ENCODE measurements at places on chromosomes 6 and 20.

DNA sequence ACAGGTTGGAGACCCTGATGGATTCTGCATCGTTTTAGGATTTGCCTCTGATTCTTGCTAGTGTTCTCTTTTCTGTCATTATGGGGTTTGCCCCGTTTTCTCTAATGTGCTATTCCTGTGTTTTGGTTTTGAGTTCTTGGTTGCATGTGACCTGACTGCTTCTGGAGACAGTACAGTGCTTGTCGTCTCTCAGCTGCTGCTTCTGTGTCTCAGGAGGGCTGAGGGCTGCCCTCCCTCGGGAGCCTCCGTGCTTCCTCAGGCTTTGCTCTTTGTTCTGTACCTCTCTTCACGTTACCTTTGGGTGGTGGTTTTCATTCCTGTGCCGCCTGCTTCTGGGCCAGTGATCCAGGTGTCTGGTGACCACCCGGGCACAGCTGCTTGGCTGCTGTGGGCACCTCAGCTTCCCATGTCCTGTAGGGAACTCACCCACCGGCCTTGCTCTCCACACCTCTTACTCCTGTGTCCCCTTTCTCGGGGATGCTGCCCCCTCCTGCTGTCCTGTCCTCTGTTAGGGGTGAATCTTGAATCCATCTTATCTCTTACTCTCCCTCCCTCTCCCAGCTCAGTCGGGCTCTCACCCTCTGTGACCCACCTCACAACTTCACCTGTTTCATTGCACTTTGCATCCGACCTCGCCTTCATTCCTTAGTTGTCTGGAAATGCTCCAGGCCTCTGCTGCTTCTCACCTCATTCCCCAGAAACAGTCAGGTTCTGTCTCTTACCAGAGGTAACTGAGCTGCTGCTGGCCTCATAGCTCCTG lies 33.2 kb downstream of the PANK2 start:
- no peak for DNase-seq

DNA sequence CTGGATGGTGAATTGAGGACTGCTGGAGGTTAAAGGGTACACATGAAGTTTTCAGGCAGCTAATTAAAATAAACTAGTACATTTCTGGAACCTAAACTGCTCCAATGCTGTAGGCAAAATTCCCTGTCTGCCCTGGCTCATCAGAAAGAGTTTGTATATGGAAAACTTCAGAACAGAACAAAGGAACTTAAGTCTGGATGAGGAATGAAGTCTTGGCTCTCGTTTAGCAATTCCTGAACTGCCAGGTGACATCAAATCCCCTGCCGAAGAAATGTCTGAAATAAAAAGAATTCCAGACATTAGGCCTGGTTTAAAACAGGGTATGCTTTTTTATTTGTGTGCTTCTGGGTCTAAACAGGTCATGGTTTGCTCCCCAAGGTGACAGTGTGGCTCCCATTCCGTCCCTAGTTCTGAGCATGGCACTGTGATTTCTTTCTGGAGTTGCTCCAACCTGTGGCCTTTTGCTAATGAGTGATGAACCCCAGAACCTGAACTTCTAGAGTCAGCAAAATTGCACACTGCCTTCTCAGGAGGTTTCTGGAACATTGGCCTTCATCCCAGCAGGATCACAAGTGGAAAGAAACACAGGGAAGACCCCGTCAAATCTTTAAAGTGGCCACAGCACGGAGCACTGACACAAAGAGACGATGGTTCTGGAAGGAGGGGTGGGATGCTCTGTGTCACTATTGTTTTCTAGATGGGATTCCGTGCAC lies 129.4 kb upstream of the NAA20 start:
- no peak for DNase-seq

DNA sequence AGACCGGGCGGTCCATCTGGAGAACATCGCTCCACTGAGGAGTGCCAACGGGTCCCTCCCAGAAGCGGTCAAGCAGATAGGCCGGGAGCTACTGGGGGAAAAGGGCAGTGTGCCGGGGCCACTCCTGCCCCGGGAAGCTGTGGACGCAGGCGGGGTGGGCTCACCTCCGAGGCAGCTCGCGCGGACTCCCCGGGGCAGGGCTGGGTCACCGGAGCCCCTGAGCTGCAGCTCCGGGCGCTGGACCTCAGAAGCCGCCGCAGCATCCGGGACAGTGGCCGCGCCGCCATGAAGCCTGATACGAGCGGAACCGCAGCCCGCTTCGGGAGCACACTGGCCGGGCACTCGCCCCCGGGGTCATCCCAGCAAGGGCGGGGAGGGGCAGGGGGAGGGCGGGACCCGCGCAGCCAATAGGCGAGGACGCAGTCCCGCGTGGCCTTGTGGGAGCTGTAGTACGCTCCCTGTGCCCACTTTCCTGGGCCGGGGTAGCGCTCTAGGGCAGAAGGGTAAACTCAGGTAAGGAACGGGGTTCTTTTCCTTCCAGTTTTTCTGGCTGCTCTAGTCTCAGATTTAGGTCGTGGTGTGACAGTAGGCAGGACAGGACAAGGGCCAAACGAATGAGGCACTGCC lies at the start of gene MOCS1:
TSS of gene MOCS1 (minus strand) at position 332 of the 627 bp plus-strand sequence. CDS start at position 287, 45 bp downstream.
- peak; percentile 34 for DNase-seq

GRCh38 chr6:2103765-2104523 lies 141.5 kb downstream of the GMDS start:
- DNase-seq, result no peak

GRCh38 chr6:162090734-162091133 lies 636.8 kb downstream of the PRKN start:
- no peak for DNase-seq

DNA sequence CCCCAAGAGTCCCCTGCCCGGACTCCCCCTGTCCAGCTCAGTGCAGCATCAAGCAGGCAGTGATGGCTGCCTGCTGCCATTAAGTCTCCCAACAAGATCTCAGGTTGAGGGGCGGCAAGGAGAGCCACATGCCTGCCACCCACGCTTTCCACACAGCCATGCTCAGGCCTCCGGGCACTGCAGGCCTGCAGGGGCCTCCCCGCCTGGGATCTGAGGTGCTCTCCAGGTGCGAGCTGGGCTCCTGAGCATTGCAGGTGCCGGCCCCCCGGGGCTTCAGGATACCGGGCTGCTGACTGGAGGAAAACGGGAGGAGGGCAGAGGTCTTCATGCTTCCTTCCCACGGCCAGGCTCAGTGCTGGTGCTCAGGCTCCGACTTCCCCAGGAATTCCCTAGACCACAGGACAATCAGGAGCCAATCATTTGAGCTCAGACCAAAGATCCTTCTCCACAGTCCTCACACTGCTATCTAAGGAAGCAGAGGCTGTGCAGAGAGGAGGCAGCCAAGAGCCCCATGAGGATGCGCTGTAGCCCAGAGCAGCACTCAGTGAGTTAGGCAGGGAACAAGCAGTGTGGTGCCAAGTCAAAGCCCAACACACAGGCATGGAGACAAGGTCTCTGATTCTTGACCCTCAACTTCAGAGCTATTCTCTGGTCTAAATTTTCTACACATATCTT lies 52.7 kb downstream of the PYGB start:
- no peak for DNase-seq

DNA sequence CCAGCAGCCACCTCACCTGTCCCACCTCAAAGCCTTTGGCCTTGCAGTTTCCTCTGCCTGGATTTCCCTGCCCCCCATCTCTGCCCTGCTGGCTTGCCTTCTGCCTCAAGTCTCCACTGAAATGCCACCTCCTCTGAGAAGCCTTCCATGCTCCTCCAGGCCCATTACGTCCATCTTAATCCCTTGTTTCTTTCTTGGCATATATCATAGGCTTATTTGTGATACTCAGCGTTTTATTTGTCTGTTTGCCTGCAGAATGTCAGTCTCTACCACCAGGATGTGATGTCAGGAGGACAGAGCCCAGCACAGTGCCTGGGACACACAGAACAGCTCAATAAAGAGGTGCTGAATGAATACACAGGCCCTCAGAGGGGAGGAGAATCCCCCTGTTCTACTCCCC lies 24.4 kb upstream of the TLDC2 start:
- no peak for DNase-seq

- no peak for DNase-seq
Measured at GRCh38 chr6:161261325-161261724, 12.5 kb downstream of the AGPAT4 start.

- no peak for DNase-seq
Measured at GRCh38 chr6:123875784-123876183, 72.1 kb downstream of the NKAIN2 start.

- DNase-seq, result no peak
Measured at GRCh38 chr6:154683756-154684523, 49.3 kb upstream of the SCAF8 start.

- no peak for DNase-seq
Measured at GRCh38 chr6:4712291-4712690, 63.9 kb upstream of the CDYL start.

DNA sequence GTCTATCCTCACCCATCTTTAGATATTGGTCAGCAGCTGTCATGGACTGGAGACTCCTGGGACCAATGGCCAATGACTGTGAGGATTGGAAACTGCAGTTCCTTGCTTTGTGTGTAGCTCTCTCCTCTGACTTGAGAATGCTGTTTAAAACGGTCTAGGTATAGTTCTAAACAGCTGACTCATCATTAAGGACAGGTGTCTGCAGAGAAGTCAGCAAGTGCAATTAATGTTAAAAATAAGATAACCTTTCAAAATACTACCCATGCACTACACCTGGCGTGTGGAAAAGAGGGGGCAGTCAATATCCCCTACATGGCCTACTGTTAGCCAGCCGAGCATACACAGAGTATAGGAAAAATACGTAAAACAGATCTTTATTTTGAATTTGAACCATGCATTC lies 115.4 kb upstream of the TAB2 start:
- DNase-seq, result no peak

DNA sequence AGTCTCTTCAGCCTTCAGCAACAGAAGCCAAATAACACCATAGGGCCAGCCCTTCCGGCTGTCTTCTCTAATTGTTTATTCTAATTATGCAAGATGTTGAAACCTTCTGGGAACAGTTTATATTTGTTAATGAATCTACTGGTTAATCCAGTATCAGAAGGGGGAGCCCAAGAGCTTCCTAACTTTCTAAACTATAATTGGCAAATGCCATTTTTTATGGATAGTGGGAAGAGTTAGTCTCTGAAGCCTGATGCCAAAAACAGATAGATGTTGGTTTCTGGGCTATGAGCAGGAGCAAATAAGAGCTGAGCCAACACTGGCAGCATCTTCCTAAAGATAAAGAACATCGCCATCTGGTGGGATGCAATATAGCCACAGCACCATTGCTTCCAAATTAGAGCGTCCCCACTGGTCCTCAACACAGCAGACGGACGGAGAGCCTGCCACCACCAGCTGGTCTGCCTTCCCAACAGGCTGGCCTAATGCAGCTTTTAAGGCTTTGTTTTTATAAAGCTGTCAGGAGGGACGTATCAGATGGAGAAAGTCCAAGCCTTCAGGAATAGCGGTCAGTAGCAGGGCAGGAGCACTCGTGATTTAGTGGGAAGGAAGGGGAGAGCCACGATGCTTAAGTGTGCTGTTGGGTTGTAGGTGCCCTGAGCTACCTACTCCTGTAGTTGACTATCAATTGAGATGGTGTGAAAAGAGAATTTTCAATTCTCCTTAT lies 118.8 kb downstream of the RALGAPA2 start:
- DNase-seq, result no peak

DNA sequence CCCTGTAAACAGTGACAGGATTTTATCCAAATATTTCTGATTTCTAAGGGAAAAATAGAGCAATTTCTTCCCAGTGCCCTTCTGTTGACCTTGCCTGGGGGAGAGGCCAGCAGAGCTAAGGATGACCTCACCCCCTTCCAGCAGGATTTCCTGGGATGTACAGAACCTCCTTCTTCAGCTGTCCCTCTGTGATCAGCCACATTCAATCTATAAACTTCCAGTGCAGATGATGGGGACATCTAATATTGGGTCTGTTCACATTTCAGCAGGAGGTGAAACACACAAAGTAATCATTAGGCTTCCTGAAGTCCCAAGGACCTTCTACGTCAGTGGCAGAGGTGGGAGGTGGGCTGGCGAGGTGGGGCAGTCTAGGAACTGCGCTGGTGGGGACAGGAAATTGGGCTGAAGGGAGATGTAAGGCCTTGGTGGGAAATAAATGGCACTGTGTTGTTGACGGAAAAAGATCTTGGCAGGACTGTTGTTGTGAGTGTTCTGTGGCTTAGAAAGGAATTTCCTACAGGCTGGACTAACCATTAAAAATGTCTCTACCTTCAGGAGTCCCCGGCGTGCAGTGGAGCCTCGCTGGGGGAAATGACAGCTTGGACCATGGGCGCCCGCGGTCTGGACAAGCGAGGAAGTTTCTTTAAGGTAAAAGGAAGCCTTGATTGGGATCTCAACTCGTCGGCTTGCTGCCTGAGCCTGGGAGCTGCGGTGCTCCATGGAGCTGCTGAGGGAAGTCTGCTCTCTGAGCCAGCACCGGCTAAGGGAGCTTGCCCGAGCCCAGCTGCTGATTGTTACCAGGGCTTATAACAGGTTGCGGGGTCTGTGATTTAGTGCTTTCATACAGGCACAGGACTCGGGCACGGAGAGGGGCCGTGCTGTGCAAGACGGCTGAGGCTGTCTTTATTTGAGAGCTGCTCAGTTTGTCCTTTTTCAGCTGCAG lies 127.9 kb upstream of the NAA20 start:
- no peak for DNase-seq

- DNase-seq, result no peak
Measured at GRCh38 chr6:19410481-19410880, 426.7 kb upstream of the ID4 start.

- no peak for DNase-seq
Measured at GRCh38 chr6:138691595-138692057, 81.9 kb upstream of the CCDC28A start.

GRCh38 chr6:38997128-38997761 lies 51.3 kb upstream of the GLP1R start:
- DNase-seq, result peak; percentile 44

- no peak for DNase-seq
Measured at GRCh38 chr6:148750838-148751792, 4.3 kb downstream of the UST start.

DNA sequence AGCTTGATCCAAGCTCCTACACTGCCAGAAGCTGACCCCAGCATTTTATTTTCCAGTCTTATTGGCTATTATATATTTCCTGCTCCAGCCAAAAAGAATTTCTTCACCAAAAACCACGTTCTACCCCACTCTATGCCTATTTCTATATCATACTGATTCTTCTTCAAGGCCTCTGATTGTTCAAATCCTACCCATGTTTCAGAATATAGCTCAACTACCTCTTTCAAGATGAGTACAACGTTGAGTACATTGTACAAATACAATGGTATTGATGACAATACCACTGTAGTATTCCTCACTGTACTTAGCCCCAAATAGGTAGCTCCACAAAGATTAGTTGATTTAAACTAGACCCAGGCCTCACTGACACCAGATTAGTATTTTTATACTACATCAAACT lies 31.0 kb downstream of the ASCC3 start:
- no peak for DNase-seq

All from T-cell (primary cell).